ENCODE measurements at places on chromosomes 4 and X.

GRCh38 chr4:74635490-74636123 is 158.7 kb downstream of the BTC start:
- no peak for DNase-seq

DNA sequence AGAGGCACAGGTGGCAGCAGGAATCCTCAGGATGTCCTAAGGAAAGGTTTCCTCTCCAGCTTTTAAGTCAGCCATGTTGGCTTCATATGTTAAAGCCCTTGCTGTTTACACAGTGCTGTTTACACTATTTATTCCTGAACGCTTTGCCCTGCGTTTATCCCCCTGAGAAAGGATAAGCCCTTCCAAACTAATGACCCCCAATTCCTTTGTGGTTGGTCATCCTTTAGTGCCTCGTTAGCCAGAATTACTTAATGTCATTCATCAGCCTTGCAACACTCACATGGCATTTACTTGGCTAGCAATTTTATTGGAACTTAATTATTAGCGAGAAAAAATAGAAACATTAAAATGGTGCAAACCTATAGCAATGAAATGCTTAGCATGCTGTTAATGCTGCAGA is 23.8 kb downstream of the VCX2 start:
- DNase-seq, result no peak

DNA sequence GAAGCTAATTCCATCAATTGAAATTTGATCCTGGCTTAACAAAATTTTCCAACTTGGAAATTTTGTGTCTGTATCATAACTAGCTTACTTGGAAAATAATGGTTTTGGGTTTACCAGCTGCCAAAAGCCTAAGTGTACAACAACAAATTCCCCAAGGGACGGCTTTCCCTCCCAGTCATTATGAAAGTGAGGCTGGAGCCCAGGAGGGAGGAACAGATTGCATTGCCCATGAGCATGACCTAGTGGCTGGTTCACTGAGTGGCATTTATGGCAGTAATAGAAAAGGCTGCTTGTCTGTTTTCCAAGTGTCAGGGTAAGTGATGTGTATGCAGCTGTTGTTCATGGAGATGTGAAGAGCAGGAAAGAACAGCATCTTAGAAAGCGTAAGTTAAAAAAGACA is 70.8 kb upstream of the HHIP start:
- no peak for DNase-seq

GRCh38 chr4:128665514-128665913 is 144.0 kb upstream of the JADE1 start:
- no peak for DNase-seq

- no peak for DNase-seq
Observed at GRCh38 chrX:15448010-15448639, 45.0 kb downstream of the PIR start.

DNA sequence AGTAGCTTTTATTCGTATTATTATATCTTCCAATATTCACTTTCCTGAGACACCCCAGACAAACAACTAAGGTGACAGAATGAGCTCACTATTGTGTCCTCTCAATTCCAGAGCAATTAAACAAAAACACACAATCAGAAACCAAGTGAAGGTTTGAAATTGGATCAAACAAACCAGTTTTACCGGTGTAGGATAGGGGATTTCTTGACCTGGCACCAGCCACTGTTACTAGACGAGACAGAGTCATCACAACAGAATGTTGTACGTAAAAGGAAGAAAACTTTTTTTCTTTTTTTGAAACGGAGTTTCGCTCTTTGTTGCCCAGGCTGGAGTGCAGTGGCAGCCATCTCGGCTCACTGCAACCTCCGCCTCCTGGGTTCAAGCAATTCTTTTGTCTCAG is 43.7 kb downstream of the LDOC1 start:
- DNase-seq, result no peak

GRCh38 chr4:38856046-38856445 is 571 bp downstream of the TLR6 start:
- DNase-seq, result no peak

- DNase-seq, result no peak
Observed at GRCh38 chr4:117692538-117692937, 341.7 kb upstream of the NDST3 start.

DNA sequence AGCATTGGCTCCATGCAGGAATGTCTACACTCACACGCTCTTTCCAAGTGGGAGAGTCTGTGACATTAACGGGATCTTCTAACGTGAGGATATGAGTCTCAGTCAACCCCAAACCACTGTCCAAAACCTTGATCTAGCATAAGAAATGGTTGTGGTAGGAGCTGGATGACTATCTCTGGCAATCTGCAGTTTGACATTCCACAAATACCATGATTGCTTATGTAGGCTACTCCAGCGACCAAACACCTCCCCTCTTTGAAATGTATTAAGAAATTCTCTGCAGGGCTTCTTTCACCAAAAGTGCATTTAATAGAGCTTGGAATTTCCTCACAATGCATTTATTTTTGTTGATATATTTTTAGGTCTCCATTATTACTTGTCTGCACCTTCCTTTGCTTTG is 14.1 kb upstream of the STX18 start:
- DNase-seq, result no peak

- DNase-seq, result no peak
Observed at GRCh38 chr4:30068234-30068633, 651.9 kb upstream of the PCDH7 start.

- peak; percentile 53 for DNase-seq
Observed at GRCh38 chrX:69429339-69430015, 74.6 kb upstream of the NALF2 start.

GRCh38 chrX:13091111-13091765 is 46.8 kb upstream of the FAM9C start:
- DNase-seq, result no peak

DNA sequence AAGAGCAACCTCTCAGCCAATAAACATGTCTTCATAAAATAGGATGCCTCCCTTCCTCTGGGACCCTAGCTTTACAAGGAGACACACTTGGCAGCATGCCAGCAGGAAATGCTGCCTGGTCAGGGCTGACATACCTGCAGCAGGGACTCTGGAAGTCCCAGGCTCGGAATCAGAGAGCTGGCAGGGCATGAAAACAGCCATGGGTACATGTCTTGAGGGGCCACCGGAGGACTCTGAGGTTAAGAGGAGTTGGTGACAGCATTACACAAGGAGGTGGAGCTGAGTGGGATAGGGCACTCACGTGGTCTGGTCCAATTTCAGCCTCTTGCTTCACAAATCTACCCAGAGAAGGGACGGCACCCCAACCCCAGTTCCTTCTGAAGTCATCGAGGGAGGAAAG is 15.7 kb downstream of the MSX1 start:
- DNase-seq, result no peak

DNA sequence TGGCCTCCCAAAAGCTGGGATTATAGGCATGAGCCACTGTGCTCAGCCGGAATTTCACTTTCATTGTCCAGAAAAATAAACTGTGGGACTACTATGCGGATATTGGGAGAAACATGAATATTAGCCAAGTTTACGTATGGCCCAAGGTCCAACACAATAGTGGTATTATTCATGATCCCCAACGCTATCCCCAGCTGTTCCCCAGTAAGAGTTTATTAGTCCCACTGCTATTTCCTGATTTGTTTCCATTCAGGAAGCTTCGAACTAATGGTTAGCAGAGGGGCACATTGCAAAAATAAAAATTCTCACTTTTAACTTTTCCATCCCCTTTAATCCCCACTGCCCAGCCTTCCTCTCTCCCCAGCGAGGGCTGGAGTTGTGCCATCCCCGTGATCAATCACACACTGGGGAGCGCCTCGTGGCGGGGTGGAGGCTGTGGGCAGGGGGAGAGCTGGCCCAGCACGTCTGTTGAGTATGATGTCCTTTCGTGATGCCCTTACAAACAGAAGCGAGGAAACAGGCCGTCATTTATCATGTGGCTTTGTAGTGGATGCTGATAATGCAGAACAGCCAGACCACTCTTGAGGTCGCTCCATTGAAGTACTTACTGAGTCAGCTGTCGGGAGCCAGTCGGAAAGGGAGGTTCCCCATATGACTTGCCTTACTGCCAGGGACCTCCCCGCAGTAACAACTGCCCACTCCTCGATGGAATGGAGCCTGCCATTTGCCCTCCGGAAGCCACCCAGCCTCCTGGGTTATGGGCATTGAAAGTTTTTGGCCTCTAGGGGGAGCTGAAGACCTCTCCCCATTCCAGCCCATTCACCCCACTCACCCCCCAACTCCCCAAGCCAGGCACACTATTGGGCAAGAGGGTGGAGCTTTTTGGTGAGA is 117.0 kb downstream of the KDR start:
- DNase-seq, result no peak

DNA sequence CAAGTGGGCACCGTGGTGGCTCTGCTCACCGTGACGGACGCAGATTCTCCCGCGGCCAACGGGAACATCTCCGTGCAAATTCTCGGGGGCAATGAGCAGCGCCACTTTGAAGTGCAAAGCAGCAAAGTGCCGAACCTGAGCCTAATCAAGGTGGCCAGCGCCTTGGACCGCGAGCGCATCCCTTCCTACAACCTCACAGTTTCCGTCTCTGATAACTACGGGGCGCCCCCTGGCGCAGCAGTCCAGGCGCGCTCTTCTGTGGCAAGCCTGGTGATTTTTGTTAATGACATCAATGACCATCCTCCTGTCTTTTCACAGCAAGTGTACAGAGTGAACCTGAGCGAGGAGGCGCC is 2.7 kb downstream of the FAT4 start:
- peak; percentile 57 for DNase-seq

GRCh38 chr4:69497886-69498395 is 2.2 kb upstream of the UGT2B4 start:
- DNase-seq, result no peak

GRCh38 chrX:1076871-1077651 is 135.4 kb downstream of the CRLF2 start:
- DNase-seq, result peak; percentile 5

DNA sequence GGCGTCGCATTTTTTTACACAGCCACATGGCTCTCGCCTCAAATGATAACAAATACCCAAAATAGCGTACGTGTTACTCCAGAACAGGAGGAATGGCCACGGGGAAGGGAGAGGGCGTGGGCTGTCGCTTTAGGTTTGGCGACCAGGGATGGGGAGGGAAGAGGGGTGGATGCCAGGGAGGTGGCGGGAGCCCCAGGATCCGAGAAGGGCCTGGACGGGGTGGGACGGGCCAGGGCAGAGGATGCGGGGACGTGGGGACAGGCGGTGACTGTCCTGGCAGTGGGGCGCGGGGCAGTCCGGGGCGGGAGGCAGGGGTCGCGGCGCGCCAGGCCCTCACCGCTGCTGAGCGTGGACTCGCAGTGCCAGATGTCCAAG is 631 bp downstream of the TMEM47 start:
- DNase-seq, result no peak
